ENCODE measurements at places on chromosomes 6 and 20. TPM values are rescaled to one million over a fixed set of nuclear protein-coding genes. Genes with fewer than 3 reads are reported as not detected.

- no peak overlapping the region for H3K27ac ChIP-seq
- H3K36me3 ChIP-seq = no peaks in the 10 kb centered on the region
- H3K4me1 ChIP-seq = no peaks in the 10 kb centered on the region
- DNase-seq = no peak
- H3K4me3 ChIP-seq = no peak overlapping the region
These were observed 33.6 kb upstream of the GMPR start for GRCh38 chr6:16204653-16205376.

DNA sequence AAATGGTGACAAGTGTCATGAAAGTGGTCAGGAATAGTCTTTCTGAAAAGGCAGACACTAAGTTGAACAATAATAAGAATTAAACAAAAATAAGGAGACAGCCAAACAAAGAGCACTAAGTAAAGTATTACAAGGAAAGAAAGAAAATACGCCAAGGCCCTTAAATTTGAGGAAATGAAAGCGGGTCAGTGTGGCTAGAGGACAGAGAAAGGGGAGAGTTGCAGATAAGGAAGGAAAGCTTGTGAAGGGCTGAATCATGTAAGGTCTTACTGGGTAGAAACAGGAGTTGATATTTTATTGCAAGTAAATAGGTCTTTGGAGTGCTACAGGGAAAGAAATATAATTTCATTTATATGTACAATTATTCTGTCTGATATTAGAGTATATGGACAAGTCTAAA is 732.1 kb downstream of the EPHA7 start:
- no peaks in the 10 kb centered on the region for H3K27me3 ChIP-seq
- DNase-seq = no peak
- no peak overlapping the region for H3K4me3 ChIP-seq
- H3K4me1 ChIP-seq = no peaks in the 10 kb centered on the region
- H3K36me3 ChIP-seq = no peaks in the 10 kb centered on the region

DNA sequence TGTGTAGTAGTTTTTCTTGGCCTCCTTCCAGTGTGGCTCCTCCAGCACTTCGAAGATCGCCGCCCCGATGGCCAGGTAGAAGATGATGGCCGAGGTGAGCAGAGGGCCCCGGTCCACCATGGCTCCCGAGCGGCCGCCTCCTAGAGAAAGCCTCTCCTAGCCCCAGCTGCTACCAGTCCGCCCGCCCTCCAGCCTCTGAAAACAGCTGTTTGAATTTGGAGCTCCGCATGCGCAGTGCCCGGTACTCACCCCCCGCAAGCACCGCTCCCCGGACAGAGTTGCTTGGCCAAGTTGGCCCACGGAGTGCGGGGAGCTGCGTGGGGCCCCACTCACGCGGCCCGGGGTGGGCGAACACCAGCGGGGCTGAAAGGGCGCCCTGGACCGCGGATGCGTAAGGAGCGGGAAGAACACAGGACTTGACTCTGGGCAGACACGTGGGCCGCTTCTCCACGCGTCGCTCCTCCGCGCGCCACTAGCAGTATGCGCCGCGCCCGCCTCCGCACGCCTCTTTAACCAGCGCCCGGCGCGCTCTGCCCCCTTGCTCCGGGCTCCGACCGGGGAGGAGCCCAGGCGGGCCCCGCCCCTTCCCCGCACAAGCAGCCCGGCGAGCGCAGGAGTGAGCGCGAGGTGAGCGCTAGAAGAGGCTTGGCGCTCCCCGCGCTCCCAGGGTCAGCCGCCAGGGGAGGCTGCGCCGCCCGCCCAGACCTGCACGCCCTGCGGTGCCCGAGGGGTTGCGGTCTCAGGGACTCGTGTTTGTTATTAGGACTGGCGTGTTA is at the start of gene KCNK5:
Gene KCNK5, minus strand, starts transcription at position 484 of the 776 bp plus-strand sequence. Its CDS starts 364 bp downstream, at position 120.
- H3K27me3 ChIP-seq = no peaks in the 10 kb centered on the region
- DNase-seq = peak; percentile 60
- H3K4me1 ChIP-seq = peaks cover 25% of the 10 kb centered on the region

- H3K4me1 ChIP-seq = no peaks in the 10 kb centered on the region
- H3K4me3 ChIP-seq = no peak overlapping the region
- H3K27ac ChIP-seq = no peak overlapping the region
- DNase-seq = no peak
These were observed 68.4 kb downstream of the VEGFA start for GRCh38 chr6:43838276-43839036.

- no peaks in the 10 kb centered on the region for H3K36me3 ChIP-seq
- no peak for DNase-seq
- H3K4me3 ChIP-seq = no peak overlapping the region
- H3K4me1 ChIP-seq = no peaks in the 10 kb centered on the region
- H3K27ac ChIP-seq = no peak overlapping the region
These were observed 476.8 kb downstream of the EPHA7 start for GRCh38 chr6:92942549-92942948.

DNA sequence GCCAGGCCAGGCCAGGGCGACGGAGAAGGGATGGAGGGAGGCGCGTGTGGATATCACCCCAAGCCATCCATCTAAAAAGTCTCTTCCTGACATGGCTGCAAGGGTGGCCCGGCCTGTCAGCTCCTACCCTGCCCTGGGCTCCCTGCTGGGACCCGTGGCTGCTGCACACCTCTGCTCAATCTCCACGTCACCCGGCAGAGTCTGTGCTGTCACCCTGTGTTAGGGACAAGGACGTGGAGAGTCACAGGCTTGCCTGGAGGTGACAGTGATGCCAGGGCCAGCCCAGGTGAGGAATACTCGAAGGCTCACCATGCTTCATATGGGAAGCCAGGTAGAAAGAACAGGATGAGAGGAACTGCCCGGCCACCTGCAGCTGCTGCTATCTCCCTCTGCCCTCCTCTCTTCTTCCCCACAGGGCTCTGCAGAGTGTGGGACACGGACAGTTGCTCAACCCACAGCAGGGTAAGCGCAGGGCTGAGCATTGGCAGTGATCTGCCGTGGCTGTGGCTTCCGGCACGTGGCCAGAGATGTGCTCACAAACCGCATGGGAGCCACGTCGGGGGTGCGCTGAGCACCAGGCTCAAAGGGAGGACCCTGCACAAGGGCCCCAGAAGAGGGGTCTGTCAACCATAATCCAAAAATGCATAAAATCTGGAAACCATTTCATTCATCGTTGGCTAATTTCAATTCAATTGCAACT is 214.3 kb downstream of the DLL1 start:
- no peak overlapping the region for H3K27ac ChIP-seq
- H3K4me1 ChIP-seq = no peaks in the 10 kb centered on the region
- no peak overlapping the region for H3K4me3 ChIP-seq
- no peaks in the 10 kb centered on the region for H3K36me3 ChIP-seq

GRCh38 chr6:116279232-116280160 is at the start of gene TSPYL1:
TSPYL1 (minus strand) TSS chr6:116279930; CDS start chr6:116279830, 100 bp downstream.
- peak; percentile 89 for DNase-seq
- H3K27me3 ChIP-seq = no peaks in the 10 kb centered on the region
- H3K4me1 ChIP-seq = peaks cover 43% of the 10 kb centered on the region
- H3K27ac ChIP-seq = peak within 1 kb of the TSS; percentile 95
- H3K36me3 ChIP-seq = no peaks in the 10 kb centered on the region
- H3K4me3 ChIP-seq = peak within 1 kb of the TSS; percentile 69

DNA sequence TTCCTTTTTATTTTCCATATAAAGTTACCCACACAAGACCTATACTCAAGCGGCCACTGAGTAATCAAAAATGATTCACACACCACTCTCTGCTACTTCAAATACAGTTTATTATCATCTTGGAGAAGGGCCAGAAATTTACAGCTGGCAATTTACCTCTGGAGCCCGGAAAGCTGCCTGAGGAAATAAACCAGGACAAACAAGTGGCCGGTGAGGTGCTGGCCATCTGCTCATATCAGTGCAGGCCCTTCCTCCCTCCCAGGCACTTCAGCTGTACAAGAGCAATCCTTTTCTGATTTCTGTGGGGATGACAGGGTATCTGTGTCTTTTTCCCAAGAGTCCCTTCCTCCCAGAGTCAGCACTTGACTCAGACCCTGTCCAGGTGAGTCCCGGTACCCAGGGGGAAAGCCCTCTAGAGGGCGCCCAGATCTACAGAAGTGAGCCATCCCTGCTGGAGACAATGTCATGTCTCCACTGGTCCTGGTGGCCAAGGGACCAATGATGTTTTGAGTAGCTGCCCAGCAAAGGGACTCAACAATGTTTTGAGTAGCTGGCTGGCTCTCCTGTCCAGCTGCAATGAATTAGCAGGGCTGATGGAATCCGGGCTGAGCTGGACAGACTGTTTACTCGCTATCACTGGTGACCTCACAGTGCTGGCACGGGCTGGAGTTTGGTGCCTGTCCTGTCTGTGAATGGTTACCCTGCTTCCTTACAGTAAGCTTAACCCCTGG is 23.6 kb downstream of the LRP11 start:
- H3K27ac ChIP-seq = no peak overlapping the region
- no peak overlapping the region for H3K4me3 ChIP-seq
- peaks cover 6% of the 10 kb centered on the region for H3K27me3 ChIP-seq
- no peak for DNase-seq
- no peaks in the 10 kb centered on the region for H3K36me3 ChIP-seq

GRCh38 chr6:131724114-131724513 is 13.3 kb upstream of the CTAGE9 start:
- H3K36me3 ChIP-seq = no peaks in the 10 kb centered on the region
- no peak overlapping the region for H3K27ac ChIP-seq
- H3K4me1 ChIP-seq = no peaks in the 10 kb centered on the region
- no peak for DNase-seq

GRCh38 chr6:65637289-65638046 is 69.6 kb downstream of the EYS start:
- H3K27me3 ChIP-seq = no peaks in the 10 kb centered on the region
- H3K4me3 ChIP-seq = no peak overlapping the region
- DNase-seq = no peak
- H3K36me3 ChIP-seq = no peaks in the 10 kb centered on the region

DNA sequence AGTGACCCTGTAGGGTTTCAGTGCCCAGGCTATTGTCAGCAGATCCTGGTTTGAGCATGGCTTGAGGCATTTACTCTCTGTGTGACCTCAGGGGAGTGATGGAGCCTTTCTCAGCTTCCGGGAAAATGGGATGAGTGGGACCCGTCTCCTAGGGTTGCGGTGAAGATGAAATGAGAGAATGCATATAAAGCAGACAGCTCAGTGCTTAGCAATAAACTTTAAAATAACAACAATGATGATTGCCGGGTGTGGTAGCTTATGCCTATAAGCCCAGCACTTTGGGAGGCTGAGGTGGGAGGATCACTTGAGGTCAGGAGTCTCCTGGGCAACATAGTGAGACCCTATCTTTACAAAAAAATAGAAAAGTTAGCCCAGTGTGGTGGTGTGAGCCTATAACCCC is 106.0 kb upstream of the MTHFD1L start:
- no peaks in the 10 kb centered on the region for H3K36me3 ChIP-seq
- no peak overlapping the region for H3K27ac ChIP-seq
- H3K4me3 ChIP-seq = no peak overlapping the region
- no peak for DNase-seq
- H3K27me3 ChIP-seq = no peaks in the 10 kb centered on the region

DNA sequence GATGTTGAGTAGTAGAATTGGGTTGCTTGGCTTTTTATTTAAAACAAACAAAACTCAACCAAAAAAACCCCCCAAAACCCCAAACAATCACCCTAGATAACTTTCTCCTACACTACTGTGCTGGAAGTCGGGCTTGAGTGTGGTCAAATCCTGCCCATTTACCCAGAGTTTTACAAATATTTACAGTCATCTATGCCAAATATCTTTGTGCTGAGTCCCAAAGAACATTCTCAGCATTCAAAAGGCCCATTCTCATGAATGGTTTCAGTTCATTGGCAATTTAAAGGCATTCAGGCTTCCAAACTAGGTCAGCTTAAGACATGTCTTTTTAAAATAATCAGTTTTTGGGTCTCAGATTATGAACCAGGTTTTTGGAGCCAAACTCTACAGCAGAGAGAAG is 1.8 kb downstream of the RNF144B start:
- no peaks in the 10 kb centered on the region for H3K27me3 ChIP-seq
- H3K36me3 ChIP-seq = no peaks in the 10 kb centered on the region
- DNase-seq = no peak
- H3K27ac ChIP-seq = no peak overlapping the region

RBM24 gene
- total RNA-seq = not detected

RRAGD gene
- 4.4 TPM for total RNA-seq

ADAM33 gene
- total RNA-seq = not detected

OLIG3 gene
- not detected for total RNA-seq

HM13 gene
- 144 TPM for total RNA-seq

BCAS1 gene
- 0.33 TPM for total RNA-seq

SPDEF gene
- not detected for total RNA-seq

PACSIN1 gene
- total RNA-seq = 3.2 TPM

FLOT1 gene
- 109 TPM for total RNA-seq
